Left ventricle myocardium inferior (tissue), 1 donor: ENCODE measurements at places on chromosomes 1 and 21. TPM values are rescaled to one million over a fixed set of nuclear protein-coding genes. Genes with fewer than 3 reads are reported as not detected.

- H3K36me3 ChIP-seq = no peaks in the 10 kb centered on the region
- peak overlapping the region; percentile 89 for H3K27ac ChIP-seq
- DNase-seq = no peak
- H3K27me3 ChIP-seq = no peaks in the 10 kb centered on the region
- peaks cover 77% of the 10 kb centered on the region for H3K4me1 ChIP-seq
- no peak overlapping the region for H3K4me3 ChIP-seq
Measured at GRCh38 chr1:54569339-54569738, 21.3 kb downstream of the ACOT11 start.

- DNase-seq = no peak
- H3K27me3 ChIP-seq = no peaks in the 10 kb centered on the region
- H3K27ac ChIP-seq = no peak overlapping the region
- H3K4me3 ChIP-seq = no peak overlapping the region
Measured at GRCh38 chr1:76269155-76269554, 194.6 kb downstream of the ST6GALNAC3 start.

DNA sequence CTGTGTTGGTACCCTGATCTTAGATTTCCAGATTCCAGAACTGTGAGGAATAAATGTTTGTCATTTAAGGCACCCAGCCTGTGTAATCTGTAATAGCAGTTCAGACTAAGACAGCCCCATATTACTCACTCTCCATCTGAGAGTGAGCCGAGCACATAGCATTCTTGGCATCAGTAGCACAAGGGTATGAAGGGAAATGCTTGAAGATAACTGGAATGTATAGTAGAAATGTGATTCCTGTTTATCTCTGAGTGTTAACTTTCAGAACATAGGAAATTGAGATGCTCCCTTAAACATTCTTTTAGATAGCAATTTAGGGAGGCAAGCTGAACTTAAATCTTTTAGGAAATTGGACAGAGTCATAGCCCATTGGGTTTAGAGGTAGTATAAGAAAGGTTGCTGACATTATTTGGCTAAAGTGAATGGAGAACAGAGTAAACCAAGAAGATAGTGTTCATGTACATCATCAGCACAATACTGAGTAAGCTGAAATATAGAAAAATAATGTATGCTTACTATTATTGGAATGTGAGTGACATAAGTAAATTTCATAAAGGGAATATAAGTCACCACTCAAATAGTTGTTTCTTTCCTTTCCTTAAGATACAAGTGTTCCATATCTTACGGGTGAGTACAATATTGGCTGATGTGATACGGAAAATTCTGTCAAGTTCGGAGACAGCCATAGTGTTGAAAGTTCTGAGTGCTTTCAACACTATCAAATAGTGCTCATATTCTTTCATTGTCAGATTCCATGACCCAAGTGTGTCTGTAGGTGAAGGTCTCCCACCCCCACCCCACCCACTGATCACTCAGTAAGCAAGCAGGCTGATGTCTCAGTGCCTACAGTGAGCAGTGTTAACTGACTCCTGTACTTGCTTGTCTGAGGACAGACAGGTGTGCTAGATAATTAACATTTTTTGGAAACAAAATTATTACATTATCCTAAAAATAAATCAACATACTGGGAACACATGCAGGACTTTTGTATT lies 73.7 kb downstream of the LRRC8D start:
- no peaks in the 10 kb centered on the region for H3K36me3 ChIP-seq
- peaks cover 57% of the 10 kb centered on the region for H3K4me1 ChIP-seq
- H3K27ac ChIP-seq = no peak overlapping the region
- no peak overlapping the region for H3K4me3 ChIP-seq
- DNase-seq = no peak

GRCh38 chr1:245153552-245154428 lies 995 bp upstream of the KIF26B start:
- peaks cover 43% of the 10 kb centered on the region for H3K4me1 ChIP-seq
- no peaks in the 10 kb centered on the region for H3K36me3 ChIP-seq
- H3K4me3 ChIP-seq = peak overlapping the region; percentile 76

- H3K27me3 ChIP-seq = peaks cover 37% of the 10 kb centered on the region
- no peaks in the 10 kb centered on the region for H3K4me1 ChIP-seq
- no peak overlapping the region for H3K4me3 ChIP-seq
- H3K36me3 ChIP-seq = no peaks in the 10 kb centered on the region
Measured at GRCh38 chr1:160486453-160486852, 36.6 kb downstream of the SLAMF6 start.

DNA sequence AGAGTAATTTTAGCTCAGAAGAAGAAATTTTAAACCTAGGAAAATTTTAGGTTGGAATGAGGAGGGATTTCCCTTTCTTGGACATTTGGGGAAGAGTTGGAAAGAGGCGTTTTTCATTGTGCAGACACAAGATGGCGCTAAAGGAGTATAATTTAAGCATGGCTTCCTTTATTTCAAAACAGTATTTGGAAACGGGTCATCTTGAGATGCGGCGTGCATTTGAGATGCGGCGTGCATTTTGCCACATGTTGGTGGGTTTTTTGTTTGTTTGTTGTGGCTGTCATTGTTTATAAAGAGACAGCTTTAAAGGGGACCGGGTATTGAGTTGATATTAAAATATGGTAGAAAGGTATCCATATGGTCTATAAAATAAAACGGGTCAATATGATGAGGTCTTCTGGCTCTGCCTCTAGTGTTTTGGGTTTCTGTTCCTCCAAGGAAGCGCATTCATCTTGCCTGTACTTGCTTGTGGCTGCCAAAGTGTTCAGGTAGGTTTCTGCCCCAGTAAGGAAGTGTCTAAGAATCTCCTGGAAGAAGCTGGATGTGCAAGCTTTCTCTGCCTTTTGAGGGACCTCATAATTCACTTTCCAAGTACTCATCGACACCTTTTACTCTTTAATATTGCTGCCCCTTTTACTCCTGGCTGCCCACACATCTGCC lies 210.3 kb downstream of the SLC35F3 start:
- H3K4me1 ChIP-seq = peaks cover 3% of the 10 kb centered on the region
- no peak for DNase-seq
- H3K27ac ChIP-seq = no peak overlapping the region

DNA sequence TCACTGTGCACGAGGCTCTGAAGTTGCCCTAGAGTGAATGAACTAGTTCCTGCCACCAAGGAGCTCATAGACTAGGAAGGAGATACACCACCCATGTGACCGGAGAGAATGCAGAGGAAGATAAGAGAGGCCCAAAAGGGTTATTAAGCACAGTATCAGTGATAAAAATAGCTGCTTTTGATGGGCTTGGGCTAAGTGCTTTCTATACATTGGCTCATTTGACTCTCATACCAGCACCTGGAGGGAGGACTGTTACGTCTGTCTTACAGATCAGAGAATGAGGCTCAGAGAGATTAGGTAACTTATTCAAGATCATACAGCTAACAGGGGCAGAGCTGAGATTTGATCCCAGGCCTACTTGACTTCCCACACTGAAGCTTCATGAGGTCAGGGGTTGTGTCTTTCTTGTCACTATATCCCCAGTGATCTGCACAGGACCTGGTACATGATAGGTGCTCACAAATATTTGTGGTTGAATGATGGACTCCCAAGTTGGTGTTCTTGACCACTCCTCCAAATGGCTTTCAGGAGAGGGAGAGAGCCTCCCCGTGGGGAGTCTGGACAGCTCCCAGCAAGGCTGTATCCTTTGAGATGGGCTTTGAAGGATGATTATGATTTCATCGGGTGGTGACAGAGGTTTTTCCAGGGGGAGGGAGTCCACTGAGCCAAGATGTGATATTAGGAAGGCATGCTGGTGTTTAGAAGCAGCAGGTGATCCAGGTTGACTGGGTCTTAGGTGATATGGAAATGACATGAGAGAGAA lies 14.4 kb downstream of the PPFIA4 start:
- H3K27me3 ChIP-seq = no peaks in the 10 kb centered on the region
- H3K27ac ChIP-seq = peak overlapping the region; percentile 51
- peaks cover 61% of the 10 kb centered on the region for H3K4me1 ChIP-seq
- peaks cover 9% of the 10 kb centered on the region for H3K36me3 ChIP-seq

- H3K27me3 ChIP-seq = peaks cover 100% of the 10 kb centered on the region
- H3K27ac ChIP-seq = no peak overlapping the region
- H3K4me3 ChIP-seq = no peak overlapping the region
- H3K4me1 ChIP-seq = no peaks in the 10 kb centered on the region
- DNase-seq = no peak
Measured at GRCh38 chr1:18727956-18728355, 97.3 kb downstream of the PAX7 start.

GRCh38 chr1:205591522-205592351 lies 40.1 kb downstream of the ELK4 start:
- DNase-seq = peak; percentile 83
- H3K27ac ChIP-seq = no peak overlapping the region
- H3K27me3 ChIP-seq = no peaks in the 10 kb centered on the region
- H3K36me3 ChIP-seq = no peaks in the 10 kb centered on the region
- peaks cover 21% of the 10 kb centered on the region for H3K4me1 ChIP-seq

GRCh38 chr1:1013922-1014648 lies 788 bp downstream of the ISG15 start:
- H3K36me3 ChIP-seq = no peaks in the 10 kb centered on the region
- H3K27ac ChIP-seq = peak overlapping the region; percentile 93
- peaks cover 28% of the 10 kb centered on the region for H3K4me1 ChIP-seq
- H3K4me3 ChIP-seq = peak overlapping the region; percentile 78
- no peaks in the 10 kb centered on the region for H3K27me3 ChIP-seq

DNA sequence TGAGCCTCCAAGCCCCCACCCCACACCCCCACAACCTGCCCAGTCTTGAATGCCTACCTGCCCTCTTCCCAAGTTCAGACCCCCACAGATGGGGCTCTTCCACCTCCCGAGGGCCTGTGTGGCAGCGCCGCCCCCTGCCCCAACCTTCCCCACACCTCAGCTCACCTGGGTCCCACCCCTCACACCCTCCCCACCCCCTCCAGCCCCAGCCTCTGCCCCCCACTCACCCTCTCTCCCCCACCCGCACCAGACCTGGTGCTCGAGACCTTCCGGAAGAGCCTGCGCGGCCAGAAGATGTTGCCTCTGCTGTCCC lies 9.2 kb downstream of the TNFRSF18 start:
- H3K4me1 ChIP-seq = peaks cover 16% of the 10 kb centered on the region
- no peak for DNase-seq
- peaks cover 16% of the 10 kb centered on the region for H3K27me3 ChIP-seq
- no peak overlapping the region for H3K27ac ChIP-seq

DNA sequence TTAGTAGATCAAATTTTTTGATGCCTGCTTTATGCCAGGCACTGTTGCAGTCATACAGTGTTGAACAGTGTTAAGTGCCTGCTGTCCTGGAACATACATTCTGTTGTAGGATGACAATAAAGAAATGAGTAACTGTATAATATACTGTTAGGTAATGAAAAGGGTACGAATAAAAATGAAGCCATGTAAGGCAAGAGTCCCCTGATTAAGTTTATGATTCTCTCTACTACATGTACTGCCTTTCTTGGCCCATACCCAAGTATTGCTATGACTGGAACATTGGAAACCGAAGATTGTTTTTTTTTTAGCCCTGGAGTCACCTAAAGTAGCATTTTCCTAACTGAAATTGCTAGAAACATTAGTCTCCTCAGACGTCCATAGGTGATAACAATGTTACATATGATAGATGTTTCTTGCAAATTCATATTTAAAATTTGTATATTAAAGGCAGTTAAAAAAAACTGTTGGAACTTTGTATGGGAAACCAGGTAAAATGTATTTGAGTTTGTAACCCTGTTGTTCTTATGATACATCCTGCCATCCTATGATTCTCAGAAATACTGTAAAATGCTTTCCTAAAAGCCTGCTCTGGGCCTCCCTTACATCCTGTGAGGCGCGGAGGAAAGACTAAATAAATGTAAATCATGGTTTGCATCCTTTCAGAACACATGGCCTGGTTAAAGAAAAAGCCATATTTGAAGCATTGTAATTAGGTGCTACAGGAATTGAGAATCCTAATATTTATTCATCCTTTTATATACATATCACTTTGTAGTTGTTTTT lies 5.8 kb downstream of the ATP5PB start:
- no peaks in the 10 kb centered on the region for H3K27me3 ChIP-seq
- H3K4me1 ChIP-seq = peaks cover 84% of the 10 kb centered on the region
- H3K27ac ChIP-seq = no peak overlapping the region
- H3K4me3 ChIP-seq = no peak overlapping the region
- peaks cover 76% of the 10 kb centered on the region for H3K36me3 ChIP-seq

DNA sequence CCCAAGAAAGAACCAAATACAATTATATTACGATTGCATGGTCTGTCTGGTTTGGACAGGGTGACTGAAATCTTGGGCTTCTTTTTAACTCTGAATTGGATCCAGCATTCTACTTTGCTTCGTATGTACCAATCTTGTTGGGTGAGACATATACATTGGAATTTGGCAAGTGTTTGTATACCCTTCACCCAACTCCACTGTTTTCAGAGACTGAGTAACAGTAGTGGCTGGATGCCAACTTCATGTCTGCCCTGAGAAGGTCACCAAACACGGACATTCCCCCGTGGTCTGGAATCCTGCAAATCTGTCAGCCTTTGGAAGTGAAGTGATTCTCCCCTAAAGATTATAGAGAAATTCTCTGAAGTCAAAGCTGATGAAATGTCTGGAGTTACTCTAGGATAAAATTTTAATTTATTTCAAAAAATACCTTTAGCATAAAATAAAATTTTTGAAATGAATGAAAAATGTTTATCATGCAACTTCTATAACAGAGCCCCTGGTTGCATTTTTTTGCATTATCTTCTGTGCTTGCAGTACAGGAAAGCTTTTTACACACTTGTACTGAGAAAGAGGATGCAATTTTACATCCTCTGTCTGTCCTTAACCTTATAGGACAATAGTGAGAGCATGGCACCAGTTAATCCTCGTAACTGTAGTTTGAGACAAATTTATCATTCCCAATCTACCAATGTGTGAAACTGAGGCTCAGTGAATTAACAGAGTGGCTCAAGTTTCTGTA lies 201.8 kb downstream of the DISC1 start:
- H3K4me1 ChIP-seq = peaks cover 48% of the 10 kb centered on the region
- H3K4me3 ChIP-seq = no peak overlapping the region
- H3K27me3 ChIP-seq = no peaks in the 10 kb centered on the region
- no peak for DNase-seq
- no peaks in the 10 kb centered on the region for H3K36me3 ChIP-seq

DNA sequence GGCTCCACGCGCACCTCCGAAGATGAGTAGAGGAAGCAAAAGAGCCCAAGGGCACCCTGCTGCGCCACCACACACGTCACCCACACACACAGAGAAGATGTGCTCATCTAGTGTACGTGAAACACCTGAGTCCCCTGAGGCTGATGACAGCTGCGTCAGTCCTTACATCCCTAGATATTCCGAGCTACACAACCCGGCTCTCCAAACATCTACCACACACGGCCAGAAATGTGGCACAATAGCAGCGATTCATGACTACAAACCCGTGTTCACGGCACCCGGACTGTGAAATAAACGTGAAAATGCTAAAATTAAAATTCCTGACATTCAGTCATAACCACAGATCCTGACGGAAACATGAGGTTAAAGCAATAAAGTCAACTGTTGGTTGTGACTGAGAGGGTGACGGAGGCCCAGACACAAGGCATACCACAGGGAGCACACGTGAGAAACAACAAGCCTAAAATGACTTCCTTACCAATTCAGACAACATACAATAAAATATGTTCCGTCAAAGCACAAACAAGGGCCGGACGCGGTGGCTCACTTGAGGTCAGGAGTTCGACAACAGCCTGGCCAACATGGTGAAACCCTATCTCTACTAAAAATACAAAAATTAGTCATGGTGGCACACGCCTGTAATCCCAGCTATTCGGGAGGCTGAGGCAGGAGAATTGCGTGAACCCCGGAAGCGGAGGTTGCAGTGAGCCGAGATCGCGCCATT lies 7.3 kb downstream of the SSU72 start:
- peaks cover 98% of the 10 kb centered on the region for H3K4me1 ChIP-seq
- no peaks in the 10 kb centered on the region for H3K27me3 ChIP-seq
- H3K4me3 ChIP-seq = no peak overlapping the region
- DNase-seq = no peak

Gene SEC16B
- total RNA-seq = 1.9 TPM

Gene PLCH2
- total RNA-seq = 0.16 TPM

Gene PODN
- 22.9 TPM for total RNA-seq

Gene CHI3L1
- not detected for total RNA-seq

Gene AGBL4
- total RNA-seq = 0.38 TPM

Gene S100A7
- not detected for total RNA-seq

Gene PAQR7
- 1.9 TPM for total RNA-seq

Gene AMY2A
- not detected for total RNA-seq
